DMS 273 treated with DMSO at 0.1 percent for 48 hours (cell line): ENCODE measurements at places on chromosomes 4 and X.

DNA sequence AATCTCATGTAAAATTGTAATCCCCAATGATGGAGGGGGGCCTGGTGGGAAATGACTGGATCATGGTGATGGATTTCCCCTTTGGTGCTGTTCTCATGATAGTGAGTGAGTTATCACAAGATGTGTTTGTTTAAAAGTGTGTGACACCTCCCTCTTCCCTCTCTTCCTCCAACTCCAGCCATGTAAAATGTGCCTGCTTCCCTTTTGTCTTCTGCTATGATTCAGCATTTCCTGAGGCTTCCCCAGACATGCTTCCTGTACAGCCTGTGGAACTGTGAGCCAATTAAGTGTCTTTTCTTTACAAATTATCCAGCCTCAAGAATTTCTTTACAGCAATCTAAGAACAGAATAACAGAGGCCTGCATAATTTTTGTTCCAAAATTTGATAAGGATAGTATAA lies 85.2 kb downstream of the ANAPC10 start:
- DNase-seq, result no peak

- DNase-seq, result no peak
Measured at GRCh38 chrX:152886716-152887115, 11.2 kb upstream of the ZNF185 start.

DNA sequence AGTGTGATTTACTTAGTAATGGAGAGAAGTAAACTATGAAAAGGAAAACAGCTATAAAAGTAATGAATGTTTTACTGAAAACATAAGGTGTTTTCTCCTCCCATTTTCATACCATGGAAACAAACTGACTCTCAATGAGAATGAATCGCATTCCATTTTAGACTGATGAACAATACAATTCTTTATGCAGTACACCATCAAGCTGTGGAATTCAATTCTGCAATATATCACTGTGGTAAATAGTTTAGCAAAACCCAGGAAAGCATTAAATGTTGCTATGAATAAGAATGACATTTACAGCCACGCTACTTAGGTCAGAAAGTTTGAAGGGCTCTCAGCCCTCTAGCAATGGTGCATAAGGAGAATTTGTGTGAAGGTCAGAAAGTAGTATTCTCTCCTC lies 7.4 kb downstream of the DCAF8L2 start:
- DNase-seq, result no peak

GRCh38 chrX:526295-527224 lies 104.0 kb upstream of the SHOX start:
- DNase-seq, result no peak

GRCh38 chrX:29274517-29274916 lies 687.3 kb downstream of the IL1RAPL1 start:
- no peak for DNase-seq

DNA sequence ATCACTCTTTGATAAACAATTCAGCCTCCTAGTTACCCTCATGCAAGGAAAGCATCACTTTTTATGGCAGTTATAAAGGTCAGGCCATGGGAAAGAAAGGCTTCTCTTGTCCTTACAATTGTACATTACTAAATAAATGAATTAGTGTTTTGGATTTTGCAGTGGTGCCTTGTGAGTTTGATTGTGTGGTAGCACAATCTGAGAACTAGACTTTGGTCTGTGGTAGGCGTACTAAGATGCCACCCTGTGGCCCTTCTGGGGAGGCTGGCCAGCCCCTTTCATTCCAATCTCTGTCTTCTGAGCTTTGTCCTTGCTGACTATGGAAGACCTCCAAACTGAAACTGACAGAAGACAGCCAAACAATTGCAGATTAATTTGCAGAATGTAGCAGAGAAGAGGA lies 14.6 kb upstream of the HNRNPD start:
- no peak for DNase-seq

DNA sequence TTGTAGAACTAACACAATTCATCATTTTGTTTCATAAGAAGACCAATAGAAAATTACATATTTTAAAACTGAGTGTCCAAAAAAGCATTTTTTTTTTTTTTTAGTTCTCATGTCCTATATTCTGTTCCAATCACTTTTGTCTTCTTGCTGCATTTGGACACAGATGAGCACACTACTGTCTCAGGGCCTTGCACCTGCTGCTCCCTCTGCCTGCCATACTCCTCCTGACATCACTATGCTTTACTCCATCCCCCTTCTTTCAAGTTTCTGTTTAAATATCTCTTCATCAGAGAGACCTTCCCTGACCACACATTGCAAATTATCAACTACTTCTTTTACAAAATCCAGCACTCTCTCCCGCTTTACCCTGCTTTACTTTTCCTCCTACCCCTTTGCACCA lies 230.7 kb upstream of the GK2 start:
- DNase-seq, result no peak

DNA sequence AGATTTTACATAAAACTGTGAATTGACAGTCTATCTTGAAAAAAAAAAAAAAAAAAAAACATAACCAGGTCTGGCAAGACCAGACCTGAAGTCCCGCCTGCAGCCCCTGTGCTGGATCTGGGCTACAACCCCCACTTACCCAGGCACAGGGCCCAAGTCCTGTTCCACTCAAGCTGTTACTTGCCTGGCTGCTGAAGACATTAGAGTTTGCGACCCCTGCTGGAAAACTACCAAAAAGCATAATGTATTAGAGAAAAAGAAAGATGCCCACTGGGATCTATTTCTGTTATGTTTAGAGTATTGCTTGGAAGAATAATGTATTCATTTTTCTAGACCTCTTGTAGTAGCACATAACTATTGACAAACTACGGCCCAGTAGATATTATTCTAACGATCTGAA lies 4.7 kb downstream of the HS3ST1 start:
- DNase-seq, result peak; percentile 39

DNA sequence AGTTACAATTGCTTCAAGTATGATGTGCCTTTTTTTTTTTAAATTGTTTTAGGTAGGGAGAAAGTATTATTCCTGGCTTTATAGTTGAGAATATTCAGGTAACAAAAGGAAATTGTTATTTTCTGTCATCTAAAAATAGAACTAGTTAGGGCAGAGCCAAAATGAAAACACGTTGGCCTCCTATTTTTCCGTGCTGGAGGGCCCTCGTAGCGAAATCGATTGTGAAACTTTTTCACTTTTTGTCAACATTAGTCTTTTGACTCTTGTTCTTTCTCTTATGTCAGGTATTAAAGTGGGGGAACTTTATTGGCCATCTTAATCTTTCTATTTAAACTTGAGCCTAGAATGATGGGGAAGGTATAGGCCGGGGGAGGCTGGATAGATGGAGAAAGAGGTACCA lies 104.9 kb downstream of the ARHGAP10 start:
- no peak for DNase-seq

- no peak for DNase-seq
Measured at GRCh38 chrX:30874851-30875250, 14.2 kb downstream of the TAB3 start.

- DNase-seq, result no peak
Measured at GRCh38 chr4:150218447-150218846, 140.2 kb downstream of the DCLK2 start.

GRCh38 chr4:821631-822030 lies 4.3 kb downstream of the CPLX1 start:
- no peak for DNase-seq

GRCh38 chrX:111372086-111372485 lies 39.9 kb downstream of the DCX start:
- no peak for DNase-seq

DNA sequence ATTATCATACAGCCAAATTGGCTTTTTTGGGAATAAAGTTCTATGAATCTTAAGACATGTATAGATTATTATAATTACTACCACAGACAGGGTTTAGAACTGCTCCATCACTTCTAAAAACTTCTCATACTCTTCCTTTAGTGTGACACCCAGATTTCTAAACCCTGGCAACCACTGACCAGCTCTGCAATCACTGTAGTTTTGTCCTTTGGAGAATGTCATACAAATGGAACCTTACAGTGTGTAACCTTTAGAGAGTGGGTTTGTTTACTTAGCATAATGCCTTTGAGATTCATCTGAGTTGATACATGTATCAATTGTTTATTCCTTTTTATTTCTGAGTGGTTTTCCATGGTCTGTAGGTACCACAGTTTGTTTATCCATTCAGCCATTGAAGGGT lies 95.0 kb downstream of the TMEM164 start:
- DNase-seq, result no peak

DNA sequence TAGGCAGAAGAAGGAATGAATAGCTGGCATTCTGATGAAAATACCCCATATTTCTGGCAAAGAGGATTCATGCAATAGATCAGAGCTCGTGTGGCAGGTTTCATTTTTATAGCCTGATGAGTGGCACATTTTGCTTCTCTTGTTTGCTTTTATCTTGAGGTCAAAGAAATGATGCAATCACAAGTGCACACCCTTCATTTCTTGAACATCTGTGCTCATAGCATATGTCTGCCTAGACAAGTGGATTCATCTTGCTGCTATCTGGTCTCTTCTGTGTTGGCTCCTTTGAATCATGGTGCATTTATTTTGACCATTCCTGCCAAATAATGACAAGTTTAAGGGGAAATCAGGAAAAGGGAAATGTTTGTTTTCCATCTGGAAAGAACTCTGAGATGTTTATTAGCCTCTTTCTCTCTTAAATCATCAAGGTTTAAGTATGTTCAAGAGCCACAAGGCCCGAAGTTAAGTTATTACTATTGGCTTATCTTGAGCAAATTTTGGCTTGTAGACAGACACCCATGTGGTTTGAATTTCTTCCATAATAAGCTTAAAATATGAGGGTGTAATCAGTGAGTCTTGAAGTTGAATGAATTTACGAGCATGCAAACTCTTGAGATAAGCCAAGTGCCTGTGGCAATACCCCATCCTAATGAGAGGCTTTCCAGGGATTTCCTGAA lies 59.3 kb upstream of the HS3ST1 start:
- DNase-seq, result no peak

GRCh38 chrX:57821703-57822387 lies 88.4 kb downstream of the ZXDA start:
- peak; percentile 13 for DNase-seq

DNA sequence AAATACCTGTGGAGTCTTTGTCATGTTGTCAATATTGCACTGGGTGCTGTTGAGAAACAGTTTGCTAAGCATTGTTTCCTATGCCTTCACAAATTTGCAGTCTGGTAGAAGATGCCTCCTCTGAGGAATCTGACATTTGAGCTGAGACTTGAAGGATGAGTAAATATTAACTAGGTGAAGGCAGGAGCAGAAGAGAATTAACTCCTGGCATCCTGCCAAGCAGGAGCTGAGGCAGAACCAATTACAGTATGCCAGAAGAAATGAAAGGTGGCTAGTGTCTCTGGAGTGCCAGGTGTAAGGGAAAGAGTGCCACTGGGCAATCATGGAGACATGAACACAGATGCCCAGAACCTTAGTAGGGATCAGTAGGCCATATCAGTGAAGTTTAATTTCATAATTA lies 1778.2 kb upstream of the PCDH10 start:
- no peak for DNase-seq

- DNase-seq, result no peak
Measured at GRCh38 chr4:184648313-184649025, 778 bp downstream of the CASP3 start.

DNA sequence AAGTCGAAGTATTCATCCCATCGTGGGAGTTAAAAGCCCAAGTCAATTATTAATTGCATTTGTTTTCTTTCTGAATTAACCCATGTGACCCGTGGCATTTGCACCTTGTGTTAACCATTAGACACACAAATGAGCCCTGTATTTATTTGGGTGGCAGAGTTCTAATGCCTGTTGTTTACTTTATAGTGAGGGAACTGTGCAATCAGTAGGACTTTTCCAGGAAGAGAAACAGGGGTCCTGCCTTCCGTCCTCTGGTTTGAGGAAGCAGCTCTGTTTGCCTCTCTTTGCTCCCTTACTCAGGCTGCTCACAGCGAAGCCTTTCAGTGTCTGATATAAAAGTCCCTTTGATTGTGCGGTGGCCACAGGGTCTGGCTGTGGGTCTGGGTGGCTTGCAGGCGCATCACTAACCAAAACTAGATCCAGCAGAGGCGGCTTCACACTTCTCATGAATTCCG lies 263.6 kb downstream of the PTTG2 start:
- no peak for DNase-seq

DNA sequence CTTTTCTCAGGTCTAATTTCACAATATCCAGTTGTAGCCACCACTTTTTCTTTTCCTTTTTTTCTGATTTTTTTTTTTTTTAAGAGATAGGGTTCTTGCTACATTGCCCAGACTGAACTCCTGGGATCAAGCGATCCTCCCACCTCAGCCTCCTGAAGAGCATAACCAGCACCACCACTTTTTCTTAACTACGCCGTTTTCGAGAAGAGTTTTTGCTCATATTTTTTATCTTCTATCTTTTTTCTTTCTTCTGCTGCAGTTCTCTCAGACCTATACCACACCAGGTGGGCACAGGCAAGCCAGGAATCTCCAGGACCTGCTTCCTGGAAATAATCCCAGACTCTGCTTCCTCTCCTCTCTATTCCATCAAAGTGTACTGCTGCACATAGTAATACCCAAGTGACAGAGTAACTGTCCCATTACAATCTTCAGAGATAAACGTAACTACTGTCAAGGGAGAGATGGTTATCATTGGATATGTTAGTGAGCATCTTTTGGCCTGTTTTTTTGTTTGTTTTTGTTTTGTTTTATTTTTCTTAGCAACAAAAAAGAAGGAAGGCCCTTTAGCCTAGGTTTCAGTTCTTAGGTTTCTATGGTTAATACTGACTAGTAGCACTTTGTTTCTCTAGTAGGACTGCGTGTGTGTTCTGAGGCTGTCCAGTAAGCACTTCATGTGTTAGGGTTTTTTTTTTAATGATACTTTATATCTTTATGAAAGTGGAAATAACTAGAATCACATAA lies 59.2 kb upstream of the TXK start:
- DNase-seq, result no peak

- no peak for DNase-seq
Measured at GRCh38 chrX:134646691-134647090, 11.6 kb downstream of the PLAC1 start.

DNA sequence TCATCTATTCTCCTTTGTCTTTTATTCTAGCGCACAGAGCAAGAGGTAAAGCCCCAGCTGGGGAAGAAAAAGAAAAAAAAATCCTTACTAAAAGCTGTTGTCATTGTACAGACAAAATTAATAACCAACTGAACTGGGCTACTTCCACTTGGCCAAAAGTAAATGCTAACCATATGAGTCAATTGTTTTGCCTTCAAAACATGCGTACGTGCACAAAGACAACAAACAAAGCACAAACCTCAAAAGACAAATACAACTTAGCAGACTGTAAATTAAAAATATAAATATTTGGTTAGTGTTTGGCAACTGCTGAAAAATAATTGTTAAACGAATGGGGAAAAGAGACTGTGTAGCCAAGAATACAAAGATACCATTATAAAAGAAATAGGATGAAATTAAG lies 5.9 kb downstream of the EDA2R start:
- no peak for DNase-seq
